Omental fat pad (tissue), 4 donors: ENCODE measurements at places on chromosomes 4 and X. TPM values are rescaled to one million over a fixed set of nuclear protein-coding genes. Genes with fewer than 3 reads are reported as not detected.

DNA sequence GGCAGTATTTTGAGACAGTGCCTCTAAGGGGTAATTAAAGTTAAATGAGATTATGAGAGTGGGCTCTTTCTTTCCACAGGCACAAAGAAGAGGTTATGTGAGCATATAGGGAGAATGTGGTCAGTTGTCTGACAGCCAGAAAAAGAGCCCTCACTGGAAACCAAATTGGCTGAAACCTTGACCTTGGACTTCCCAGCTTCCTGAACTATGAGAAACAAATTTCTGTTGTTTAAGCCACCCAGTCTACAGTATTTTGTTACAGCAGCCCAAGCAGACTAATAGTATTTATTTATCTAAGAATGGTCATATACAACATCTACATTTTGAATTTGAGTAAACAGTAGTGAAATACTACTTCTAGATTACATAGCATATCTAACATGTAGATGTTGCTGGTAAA is 473.8 kb downstream of the IL15 start:
- no peak for DNase-seq

Gene OTC
- total RNA-seq = 1.0 TPM

Gene SSX4B
- not detected for total RNA-seq

Gene FNIP2
- total RNA-seq = 86.8 TPM

Gene HTN3
- total RNA-seq = not detected

Gene EXOC1
- total RNA-seq = 55.3 TPM

Gene KIT
- 9.8 TPM for total RNA-seq

DNA sequence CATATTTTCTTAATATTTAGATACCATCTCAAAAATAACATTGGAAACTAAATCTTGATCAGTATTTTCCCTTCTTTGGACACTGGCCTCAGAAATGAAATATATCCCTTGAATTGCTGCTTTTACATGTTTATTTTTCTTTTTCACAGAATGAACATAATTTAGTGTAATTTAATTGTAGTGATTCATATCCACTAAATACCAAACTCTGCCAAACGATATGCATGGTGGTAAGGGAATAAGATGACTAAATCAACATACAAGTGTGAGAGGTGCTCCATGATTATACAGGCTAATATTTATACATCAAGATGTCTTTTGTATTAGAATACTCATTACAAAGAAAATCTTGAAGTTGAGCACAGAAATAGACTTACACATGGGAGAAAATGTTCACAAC is 216.8 kb upstream of the PACRGL start:
- DNase-seq = no peak

Gene GUCY1B1
- total RNA-seq = 5.8 TPM

GRCh38 chr4:58658701-58659100 is 1548.5 kb upstream of the IGFBP7 start:
- DNase-seq = no peak

- peak; percentile 66 for DNase-seq
Observed at GRCh38 chrX:65528705-65529340, 5.8 kb downstream of the LAS1L start.

Gene SPANXN5
- not detected for total RNA-seq

Gene CENPVL2
- total RNA-seq = not detected
